NCI-H2107 (cell line): ENCODE measurements at places on chromosomes 6 and 20.

- no peak for DNase-seq
Observed at GRCh38 chr6:125252891-125253290, 48.9 kb downstream of the HDDC2 start.

GRCh38 chr6:28589234-28589956 is 63.7 kb downstream of the GPX5 start:
- DNase-seq = no peak

GRCh38 chr6:161082215-161082614 is 90.6 kb downstream of the MAP3K4 start:
- DNase-seq = no peak

DNA sequence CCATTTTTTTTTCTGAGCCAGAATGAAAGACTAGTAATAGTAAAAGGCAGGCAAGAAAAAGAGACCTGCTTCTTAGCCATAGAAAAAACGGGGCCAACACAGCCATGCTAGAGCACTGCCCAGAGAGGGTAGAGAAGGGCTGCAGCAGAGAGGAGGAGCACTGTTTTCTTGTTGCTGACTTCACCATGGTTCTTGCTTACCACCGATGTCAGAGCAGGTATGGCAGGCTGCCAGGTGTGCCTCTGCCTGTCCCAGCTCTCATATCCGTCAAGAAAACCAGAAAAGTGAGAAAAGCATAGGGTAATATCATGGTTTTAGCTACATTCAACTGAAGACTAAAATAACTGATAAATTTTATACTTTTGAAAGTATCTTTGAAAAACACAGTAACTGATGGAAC is 60.7 kb downstream of the DTNBP1 start:
- DNase-seq = no peak
